ENCODE measurements at places on chromosomes 2 and 18. TPM values are rescaled to one million over a fixed set of nuclear protein-coding genes. Genes with fewer than 3 reads are reported as not detected.

TEKT4 gene
- total RNA-seq, result not detected

SLC14A1 gene
- total RNA-seq, result not detected

OTOS gene
- total RNA-seq, result not detected

RIT2 gene
- not detected for total RNA-seq

GRCh38 chr18:73962256-73962655 lies 185.4 kb downstream of the FBXO15 start:
- no peak for DNase-seq

DNA sequence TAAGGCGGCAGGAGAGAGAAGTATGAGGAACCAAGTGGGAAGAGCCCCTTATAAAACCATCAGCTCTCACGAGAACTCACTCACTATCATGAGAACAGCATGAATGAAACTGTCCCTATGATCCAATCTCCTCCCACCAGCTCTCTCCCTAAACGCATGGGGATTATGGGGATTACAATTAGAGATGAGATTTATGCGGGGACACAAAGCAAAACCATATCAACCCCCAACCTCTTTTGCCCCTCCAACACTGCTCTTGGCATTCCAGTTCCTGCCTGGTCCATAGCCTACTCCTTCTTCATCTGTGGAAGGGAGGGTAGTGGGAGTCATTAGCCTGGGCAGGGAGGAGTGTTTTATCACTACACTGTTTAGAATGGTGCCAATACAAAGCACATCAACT lies 1.4 kb upstream of the EHD3 start:
- no peak for DNase-seq

DNA sequence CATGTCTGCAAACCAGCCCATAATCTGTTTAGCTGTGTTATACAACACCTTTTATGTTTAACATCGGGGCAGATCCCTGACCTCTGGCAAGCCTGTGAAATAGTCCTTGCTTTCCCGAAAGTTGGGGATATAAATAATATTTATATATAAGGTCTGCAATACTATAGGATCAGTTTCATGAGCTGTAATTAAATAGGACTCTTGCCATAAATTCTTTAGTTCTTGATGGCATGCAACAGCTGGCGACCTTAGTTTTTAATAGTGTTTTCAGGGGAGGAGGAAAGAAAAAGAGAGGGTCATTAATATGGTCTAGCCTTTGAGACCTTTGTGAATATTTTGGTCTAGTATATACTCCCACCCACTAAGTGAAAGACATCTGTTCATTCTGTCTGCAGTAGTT lies 166.5 kb downstream of the MTX2 start:
- no peak for DNase-seq

DNA sequence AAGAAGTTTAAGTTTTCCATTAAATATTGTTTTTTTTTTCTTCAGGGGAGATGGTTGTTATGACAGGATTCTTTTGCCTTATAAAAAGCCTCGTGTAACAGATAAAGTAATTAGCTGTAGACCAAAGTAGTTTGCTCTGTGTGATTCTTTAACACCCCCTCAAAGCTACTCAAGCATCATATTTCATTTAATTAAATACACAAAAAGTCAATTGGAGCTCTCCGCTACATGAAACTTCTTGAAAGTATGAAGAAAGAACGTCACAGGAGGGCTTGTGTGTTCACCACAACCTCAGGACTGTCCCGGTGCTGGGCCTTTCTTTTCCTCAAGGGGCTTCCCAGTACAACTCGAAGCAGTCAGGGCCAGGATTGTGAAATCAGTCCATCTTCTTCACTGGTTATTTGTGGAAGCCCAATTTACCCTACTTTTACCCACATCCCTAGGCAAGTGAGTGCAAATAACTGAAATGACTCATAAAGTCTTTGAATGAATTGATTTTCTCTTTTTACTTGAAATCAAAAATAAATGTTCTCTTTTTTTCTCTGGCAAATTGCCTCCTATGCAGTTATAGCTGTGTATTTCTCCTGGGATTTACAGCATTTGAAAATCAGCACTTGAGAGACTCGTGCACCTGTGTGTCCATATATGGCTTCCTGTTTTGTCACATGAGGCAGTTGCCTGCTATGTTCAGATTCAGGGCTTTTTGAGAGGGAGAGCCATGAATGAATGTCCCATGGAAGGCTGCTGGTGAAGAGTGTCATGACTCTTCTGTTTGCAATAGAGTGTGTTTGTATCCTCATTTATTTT lies 48.6 kb downstream of the LINC00305 start:
- peak; percentile 9 for DNase-seq

DNA sequence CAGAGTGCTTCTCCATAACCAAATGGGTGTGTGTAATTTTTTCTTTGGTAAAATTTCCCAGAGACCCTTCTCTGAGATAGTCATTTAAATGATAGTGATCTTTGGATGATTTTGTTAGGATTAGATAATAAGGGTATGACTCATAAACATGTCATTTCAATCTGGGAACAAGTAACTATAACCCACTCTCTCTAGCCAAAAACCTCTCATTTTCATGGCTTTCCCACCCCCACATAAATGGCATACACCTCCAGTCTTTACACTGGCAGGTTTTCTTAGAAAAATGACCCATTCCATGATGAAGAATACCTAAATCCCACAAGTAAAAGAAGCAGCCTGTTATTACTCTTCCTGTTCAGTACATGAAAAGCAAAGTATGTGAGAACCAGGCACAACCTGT lies 572.0 kb upstream of the ZEB2 start:
- no peak for DNase-seq

DNA sequence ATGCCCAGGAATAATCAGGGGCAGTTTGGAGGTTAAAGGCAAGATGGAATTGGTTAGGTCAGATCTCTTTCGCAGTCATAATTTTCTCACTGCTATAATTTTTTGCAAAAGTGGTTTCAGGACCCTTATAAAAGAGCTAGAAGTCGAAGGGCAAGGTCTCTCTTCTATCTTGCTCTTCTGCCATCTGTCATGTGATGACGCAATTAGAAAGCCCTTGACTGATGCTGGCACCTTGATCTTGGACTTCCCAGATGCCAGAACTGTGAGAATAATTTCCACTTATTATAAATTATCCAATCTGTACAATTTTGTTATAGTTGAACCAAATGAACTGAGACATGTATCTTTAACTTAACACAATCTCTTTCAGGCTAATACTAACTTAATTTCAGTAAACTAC lies 6.3 kb upstream of the RALBP1 start:
- no peak for DNase-seq

- DNase-seq, result no peak
Observed at GRCh38 chr2:231144896-231145295, 20.1 kb upstream of the HTR2B start.

GRCh38 chr2:161956738-161957137 lies 117.3 kb downstream of the DPP4 start:
- no peak for DNase-seq

GRCh38 chr2:196468394-196468793 lies 171.1 kb upstream of the CCDC150 start:
- no peak for DNase-seq

Data from neural progenitor cell (in vitro differentiated cells).